Amniotic stem cell (primary cell): ENCODE measurements at places on chromosomes 5 and 9.

DNA sequence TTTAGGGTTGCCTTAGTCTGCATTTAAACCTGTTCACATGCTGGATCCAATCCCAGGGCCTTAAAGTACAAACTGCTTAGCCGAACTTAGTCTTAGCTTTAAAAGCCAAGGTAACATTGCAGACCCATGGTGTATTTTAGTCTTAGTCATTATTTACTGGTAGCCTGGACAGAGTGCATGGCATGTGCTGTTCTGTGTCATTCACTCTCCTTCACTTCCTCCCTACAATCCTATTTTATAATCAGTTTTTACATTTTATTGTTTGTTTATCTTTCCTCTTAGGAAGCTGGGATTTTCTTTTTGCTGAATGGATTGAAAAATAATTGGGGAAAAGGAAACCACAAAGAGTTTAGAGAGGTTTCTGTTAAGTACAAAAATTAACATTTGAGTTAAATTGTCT, 29.4 kb upstream of the TAL2 start:
- no peak for DNase-seq

DNA sequence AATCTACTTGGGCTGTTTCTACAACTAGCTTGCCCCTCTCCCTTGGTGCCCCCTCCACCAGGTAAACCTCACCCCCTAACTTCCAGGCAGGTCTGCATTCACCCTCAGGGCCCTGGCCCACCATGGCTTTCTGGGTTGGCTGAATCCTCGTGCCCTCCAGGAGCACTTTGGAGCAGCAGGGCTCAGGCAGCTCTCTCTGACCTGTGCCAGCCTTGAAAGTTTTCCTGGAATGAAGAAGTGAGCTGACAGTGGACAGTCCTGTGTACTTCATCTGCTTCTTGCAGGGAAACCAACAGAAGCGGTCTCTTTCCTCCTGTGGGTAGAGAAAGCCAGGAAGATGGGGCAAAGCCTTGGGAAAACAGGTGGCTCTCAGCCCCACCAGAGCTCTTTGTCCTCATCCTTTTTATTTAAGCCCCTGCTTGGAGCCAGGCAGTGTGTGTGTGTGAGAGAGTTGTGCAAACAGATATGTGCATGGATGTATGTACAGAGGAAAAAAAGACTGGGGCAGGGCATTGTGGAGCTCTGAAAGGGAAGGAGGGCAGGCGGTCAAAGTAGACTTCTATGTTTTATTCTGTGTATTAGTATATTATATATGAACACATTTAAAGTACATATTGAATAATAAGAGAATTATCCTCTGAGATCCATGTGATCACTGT, 62.3 kb upstream of the SPRY4 start:
- no peak for DNase-seq

DNA sequence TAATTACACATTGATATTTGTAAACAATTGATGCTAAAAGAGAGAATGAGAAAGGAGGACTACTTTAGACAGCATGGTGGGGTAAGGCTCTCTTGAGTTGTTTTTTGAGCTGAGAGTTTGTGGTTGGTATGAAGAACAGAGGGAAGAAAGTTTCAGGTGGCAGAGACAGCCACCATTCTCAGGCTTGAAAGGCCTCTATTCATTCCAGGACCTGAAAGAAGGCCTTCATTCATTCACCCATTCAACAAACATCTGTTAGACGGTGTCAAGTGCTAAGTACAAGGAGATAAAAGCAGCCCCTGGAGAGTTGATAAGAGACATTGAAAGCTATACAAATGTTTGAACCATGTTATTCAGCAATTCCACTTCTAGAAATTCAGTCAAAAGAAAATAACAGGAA, 21.7 kb upstream of the ADAM19 start:
- no peak for DNase-seq

DNA sequence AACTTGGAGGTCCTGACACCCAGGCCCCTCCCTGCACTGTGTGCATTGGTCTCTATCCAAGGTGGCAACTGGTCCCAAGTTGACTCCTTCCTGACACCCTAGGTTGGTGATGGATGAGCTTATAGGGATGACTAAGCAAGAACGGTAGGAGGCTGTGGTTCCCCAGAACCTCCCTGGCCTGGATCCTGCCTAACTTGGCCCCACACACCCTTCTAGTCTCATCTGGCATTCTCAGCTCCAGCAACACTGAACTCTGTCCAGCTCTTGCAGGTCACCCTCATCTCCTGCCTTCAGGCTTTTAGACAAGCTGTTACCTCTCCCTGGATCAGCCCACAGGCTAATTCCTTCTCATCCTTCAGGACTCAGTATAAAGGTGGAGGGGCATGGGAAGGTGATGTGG, 16.5 kb downstream of the AQP3 start:
- no peak for DNase-seq

DNA sequence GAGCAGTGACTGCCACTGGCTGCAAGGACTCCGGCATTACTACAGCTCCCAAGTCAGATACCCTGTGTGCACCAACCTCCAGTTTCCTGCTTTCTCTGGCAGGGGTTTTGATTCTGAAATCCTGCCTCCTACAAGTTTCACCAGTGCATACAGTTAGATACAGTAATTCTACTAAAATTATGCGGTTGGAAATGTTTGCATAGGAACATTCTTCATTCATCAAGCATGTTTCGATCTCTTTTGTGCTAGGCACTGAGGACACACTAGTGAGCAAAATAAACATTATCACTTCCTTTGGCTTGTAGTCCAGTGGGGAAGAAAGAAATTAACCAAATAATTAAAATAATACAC, 152.2 kb downstream of the TMEM167A start:
- DNase-seq, result no peak

DNA sequence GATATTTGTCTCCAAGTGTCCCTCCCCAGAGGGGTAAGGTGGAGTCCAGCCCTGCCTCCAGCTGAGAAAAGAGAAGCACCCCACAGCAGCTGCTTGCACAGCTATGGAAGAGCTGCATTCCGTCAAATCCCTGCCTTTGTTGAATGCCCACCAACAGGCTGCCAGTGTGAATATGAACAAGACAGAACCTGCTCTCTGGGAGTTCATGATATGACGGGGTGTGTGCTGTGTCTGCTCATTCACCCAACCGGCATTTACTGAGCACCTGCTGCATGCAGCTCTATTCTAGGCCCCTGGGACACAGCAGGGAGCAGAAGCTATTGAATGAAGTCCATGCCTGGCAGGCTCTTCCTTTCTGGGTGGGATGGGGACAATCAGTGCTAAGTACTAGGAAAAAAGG, 238.8 kb downstream of the GADD45G start:
- no peak for DNase-seq

DNA sequence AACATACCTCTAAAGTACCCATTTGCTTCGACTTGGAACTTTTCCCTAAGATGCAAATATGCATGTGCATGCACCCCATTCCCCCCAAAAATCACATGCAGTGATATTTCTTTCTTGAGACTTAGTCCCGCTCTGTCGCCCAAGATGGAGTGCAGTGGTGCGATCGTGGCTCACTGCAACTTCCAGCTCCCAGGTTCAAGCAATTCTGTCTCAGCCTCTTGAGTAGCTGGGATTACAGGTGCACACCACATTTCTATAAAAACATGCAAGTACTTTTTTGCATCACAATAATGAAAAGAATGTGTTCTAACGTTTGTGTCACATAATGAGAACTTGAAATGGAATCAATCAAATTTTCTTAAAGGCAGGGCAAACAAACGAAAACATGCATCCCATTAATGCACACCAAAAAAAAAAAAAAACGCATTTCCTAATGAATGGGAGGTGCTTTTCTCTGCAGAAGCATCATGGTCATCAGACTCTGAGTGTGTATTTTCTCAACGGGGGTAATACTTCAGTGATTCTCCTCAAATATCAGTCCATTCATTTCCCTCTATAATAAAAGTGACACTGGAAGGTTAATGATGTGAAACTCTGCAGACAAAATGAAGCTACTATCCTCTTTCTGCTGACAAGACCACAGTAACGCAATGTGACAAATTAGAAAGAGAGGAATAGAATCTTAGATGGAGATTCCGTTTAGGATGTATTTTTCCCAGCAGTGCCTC, 389.4 kb downstream of the CTNND2 start:
- DNase-seq, result no peak

DNA sequence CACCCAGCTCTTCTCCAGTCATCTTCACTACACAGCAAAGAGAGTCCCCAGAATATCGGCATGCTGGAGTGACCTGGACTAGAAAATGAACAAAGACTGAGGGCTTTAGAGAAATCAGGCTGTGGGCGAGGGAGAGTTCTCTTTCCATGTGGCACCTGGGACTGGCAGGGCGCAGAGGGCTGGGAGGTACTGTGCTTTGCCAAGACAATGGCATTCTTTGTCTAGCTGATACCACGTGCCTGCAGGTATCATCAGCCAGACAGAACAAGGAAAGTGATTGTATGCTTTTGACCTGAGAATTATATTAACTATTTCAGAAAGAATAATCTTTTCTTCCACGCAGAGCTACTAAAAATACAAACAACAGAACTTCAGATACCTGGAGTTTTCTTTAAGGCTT, 30.5 kb downstream of the DDX31 start:
- no peak for DNase-seq

GRCh38 chr9:8437876-8438275, 638.3 kb upstream of the DMAC1 start:
- DNase-seq, result no peak

DNA sequence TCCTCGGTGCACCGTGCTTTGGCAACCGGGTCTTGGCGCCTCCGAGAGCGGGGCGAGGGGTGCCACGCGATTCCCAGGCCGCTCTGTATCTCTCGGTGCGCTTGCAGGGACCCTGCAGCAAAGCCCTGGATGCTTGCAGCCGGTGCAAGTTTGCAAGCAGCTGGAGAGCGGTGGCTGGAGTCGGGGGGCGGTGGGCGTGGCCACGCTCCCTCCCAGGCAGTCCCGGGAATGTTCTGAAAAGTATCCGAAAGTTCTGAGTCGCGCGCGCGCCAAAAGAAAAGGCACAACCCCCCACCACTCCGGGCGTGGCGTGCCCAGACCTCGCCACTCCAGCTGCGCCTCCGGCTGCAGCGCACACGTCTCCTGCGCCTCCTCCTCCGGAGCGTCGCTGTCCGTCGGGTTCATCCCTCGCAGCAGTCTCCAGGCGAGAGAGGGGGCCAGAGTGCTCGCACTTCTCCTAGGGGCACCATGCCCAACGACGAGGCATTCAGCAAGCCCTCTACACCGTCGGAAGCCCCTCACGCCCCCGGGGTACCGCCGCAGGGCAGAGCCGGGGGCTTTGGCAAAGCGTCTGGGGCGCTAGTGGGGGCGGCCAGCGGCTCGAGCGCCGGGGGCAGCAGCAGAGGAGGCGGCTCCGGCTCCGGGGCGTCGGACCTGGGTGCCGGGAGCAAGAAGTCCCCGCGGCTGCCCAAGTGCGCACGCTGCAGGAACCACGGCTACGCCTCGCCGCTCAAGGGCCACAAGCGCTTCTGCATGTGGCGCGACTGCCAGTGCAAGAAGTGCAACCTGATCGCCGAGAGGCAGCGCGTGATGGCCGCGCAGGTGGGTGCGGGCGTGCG, at the start of gene DMRT1:
DMRT1 (plus strand) TSS at position 327 of the 839 bp plus-strand sequence; CDS start at position 469, 142 bp downstream.
- DNase-seq, result no peak

DNA sequence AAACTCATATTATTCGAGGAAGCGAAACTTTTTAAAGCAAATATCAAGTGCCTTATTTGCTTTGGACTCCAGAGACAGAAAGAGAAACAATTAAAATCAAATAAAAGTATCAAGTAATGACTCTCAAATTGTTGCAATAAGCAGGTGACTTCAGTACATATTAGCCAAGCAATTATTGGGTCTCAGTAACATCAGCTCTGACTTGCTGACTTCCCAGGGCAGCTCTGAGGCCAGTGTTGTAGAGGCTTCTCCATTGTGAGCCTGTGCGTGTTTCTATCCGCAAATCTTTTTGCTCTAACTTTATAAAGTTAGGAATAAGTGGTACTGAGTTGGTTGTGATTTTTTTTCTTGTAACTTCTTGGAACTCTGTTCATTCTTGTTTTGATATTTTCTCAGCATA, 186.8 kb upstream of the PRLR start:
- no peak for DNase-seq

DNA sequence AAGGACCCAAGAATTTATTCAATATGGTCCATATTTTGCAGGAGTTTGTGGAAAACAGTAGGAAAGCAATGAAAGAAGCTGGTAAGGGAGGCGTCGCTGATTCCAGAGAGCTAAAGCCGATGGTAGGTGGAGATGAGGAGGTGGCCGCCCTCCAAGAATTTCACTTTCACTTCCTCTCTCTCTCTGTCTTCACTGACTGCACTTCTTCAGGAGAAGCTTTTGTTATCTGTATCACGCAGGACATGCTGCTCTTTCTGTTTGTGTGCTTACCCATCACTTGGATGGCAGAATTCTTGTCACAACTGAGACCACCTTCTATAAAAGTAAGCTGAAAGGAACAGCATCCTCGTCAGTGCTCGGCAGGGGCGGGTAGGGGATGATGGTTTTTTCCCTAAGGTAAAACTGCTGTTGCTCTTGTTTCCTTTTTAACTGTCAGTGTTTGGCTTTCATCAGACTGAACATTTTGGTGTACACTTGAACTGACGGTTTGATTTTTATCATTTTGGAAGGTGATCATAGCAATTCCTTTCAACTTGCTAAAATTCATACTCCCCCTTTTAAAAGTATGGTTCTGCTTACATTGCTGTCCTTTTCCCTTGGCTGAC, 62.4 kb upstream of the FSD1L start:
- no peak for DNase-seq

DNA sequence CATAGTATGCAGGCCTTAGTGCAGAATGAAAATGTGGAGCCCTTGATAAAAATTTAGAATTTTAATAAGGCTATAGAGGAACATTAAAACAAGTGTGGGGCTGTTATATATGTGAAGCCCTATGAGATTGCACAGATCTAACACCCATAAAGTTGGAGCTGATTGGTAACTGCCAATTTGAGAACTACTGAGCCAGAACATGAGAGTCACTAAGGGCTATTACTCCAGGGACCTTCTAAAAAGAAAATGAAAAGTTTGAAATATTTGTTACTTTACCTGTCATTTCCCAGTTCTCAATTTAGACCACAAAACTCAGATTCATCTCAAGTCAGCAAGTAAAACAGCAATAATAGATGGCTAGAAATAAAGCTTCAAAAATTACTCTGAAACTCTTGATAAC, 898.6 kb downstream of the TLE1 start:
- no peak for DNase-seq
